Adrenal gland (tissue), 19 donors: ENCODE measurements at places on chromosomes 16 and 17. TPM values are rescaled to one million over a fixed set of nuclear protein-coding genes. Genes with fewer than 3 reads are reported as not detected.

DNA sequence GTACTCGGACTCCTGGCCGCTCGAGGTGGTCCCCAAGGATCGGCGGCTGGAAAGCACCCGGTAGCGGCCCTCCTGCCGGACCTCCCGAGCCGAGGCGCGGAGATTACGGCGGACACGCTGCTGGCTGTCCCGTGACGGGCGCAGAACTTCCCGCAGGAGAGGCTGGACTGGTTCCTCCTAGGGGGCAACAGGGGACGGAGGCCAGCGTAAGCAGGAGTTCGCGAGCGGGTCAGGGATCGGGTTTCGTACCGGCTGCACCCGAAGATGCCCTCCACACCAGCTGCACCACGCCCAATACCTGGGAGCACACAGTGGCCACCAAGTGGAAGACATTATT is 341 bp downstream of the SLC7A6OS start:
- no peak for DNase-seq

DNA sequence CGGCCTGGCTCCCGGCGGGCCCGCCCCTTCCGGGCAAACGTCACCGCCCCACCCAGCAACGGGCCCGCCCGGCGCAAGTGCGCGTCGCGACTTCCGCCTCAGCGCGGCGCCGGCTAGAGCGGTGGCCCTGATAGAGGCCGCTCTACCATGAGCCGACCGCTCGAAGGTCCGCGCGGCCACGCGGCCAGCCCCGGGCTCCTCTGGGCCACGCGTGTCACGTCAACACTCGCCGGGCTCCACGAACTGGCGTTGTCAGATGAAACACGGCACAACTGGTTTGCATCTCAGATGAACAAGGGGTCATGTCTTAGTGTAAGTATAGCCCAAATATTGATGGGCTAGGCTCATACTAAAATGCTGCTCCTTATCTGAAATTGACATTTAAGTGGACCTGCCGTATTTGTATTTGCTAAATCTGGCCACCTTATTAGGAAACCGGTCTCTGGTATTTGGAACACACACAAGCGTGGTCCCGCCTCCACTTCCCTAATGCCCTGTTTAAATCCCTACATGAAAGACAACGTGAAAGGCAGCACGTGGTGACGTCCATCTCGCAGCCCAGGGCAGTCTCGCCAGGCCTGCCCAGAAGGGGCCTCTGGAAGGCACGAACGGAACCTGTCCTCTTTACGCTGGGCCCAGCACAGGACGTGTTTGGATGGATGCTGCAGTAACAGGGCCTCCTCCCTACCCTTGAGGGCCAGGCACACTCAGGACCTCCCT is at the start of gene ZNF598:
TSS of gene ZNF598 (minus strand) at position 31 of the 720 bp plus-strand sequence.
- DNase-seq = peak; percentile 79

- DNase-seq = peak; percentile 13
These were observed 94.5 kb downstream of the PCTP start for GRCh38 chr17:55845385-55845784.

DNA sequence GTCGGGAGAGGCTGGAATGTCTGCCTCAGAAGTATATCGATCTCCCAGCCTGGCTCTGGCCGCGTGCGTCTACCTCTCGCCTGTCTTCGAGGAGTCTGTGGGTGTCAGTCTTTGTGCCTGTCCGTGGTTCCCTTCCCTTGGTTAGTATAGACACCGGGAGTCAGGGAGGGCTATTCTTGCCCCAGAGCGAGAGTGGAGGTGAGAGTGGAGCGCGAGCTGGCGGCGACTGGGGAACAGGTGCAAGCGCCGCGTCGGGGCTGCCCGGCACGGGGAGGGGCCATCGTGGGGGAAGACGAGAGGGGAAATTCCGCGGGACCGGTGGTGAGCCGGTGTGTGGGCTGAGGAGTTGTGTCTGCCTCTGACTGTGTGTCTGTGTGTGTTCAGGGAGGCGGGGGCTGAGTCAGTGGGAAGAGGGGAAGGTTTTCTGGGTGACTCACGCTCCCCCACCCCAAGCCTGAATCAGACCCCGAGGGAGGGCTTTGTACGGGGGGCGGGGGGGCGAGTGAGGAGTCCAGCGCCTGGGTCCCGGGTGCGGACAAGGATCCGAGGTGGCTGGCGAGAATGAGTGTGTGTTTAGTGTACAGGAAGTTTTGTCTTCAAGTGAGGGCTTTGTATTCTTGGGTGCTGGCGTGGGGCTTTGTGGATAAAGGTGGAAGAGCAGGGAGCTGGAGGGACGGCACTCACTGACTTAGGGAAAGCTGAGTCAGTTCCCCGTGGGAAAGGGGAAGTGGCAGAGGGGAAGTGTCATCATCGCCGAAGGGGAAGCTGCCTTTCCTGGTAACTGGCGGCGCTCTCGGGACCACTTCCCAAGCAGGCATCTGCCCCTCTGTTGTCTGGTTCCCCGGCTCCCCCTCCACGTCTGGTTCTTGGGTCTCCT is 8.6 kb downstream of the KDM6B start:
- peak; percentile 85 for DNase-seq

Gene HOXB9
- 0.42 TPM for total RNA-seq

GRCh38 chr17:77957235-77957856 is 1.2 kb upstream of the TNRC6C start:
- no peak for DNase-seq

DNA sequence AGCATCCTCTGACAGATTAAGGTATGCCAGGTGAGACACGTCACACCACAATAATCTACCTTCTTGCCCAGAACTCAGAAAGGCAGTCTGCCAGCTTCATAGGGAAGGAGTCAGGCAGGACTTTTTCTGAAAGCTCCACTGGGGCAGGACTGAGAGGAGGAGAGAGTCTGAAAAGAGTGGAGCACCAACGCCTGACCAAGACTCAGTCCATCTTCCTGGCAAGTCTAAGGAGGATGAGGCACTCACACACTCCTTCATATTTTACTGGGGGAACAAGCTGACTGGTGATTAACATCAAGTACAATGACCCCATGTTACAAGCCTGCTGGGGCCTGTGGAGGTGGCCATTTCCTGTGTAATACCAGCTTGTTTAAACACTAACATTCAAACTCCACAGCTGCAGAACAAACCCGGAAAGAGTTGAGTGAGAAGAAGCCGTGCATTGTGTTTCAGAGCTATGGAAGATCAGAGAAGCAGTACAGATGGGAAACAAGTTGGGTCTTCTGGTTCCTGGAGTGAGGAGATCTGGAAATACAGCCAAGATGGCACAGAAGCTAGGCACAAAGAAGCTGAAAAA is 122.4 kb downstream of the HIC1 start:
- DNase-seq = no peak

DNA sequence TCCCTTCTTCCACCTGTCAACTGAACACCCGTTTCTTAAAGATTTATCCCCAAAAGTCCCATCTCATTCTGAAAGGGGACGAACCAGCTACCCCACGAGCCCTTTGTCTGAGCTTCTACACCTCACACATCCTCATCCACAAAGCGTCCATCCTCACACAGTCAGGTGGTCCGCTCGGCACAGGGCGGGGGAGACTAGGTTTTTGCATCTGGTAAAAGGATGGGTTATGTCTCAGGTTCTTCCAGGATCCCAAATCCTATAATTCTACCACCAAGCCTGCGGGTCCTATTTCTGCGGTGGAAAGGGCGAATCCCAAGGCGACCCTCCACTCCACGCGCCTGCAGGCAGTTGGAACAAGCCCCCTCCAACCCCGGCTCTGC is 458 bp downstream of the GFOD2 start:
- DNase-seq = no peak

Gene SOCS1
- 4.2 TPM for total RNA-seq

Gene OR2C1
- 0.22 TPM for total RNA-seq

Gene DNAH17
- total RNA-seq = 1.8 TPM
